K562 (cell line): ENCODE measurements at places on chromosomes 12 and 14.

- DNase-seq: no peak
These were observed 135.5 kb downstream of the PAWR start for GRCh38 chr12:79555028-79555925.

DNA sequence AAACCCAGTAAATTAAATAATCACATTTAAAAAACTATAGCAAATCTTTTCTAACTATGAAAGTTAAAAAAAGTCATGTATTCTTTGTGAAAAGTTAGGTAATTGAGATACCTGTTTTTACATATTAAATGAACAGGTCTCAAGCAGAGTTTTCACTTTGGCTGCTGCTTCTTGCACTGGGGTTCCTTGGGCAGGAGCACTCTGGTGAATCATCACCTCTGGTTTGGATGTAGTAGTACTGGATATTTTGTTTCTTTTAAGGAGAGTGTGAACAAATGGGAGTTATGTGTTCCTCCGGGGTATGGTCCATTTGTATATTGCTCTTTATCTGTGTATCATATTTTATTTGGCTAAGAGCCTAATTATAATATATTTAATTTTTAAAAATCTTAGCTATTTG lies 82.7 kb downstream of the FUT8 start:
- no peak for DNase-seq

- no peak for DNase-seq
These were observed 332.3 kb downstream of the TMEM121 start for GRCh38 chr14:105858676-105859025.

- no peak for DNase-seq
These were observed 53.3 kb downstream of the SPATS2 start for GRCh38 chr12:49420556-49420955.

DNA sequence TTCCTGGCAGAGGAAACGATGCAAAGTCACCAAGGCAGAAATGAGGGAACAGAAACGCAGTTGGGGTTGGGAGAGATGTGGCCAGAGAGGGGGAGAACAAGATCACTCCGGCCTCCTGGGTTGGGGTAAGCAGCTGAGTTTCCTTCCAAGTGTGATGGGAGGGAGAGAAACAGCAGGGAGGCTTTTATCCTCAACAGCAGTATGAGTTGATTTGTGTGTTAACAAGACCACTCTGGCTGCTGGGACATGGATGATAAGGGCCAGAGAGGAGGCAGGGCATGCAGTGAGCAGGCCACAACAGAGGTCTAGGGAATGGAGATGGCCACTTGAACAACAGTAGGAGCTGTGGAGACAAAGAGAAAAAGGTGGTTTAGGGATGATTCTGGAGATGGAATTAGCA lies 66.8 kb downstream of the GLRX5 start:
- peak; percentile 9 for DNase-seq

GRCh38 chr12:1949771-1950470 lies 31.5 kb upstream of the CACNA2D4 start:
- DNase-seq: no peak

GRCh38 chr12:57111031-57111734 lies at the start of gene STAT6:
STAT6 (minus strand) TSS chr12:57111362; CDS start chr12:57108278, 3,084 bp downstream.
- peak; percentile 68 for DNase-seq

DNA sequence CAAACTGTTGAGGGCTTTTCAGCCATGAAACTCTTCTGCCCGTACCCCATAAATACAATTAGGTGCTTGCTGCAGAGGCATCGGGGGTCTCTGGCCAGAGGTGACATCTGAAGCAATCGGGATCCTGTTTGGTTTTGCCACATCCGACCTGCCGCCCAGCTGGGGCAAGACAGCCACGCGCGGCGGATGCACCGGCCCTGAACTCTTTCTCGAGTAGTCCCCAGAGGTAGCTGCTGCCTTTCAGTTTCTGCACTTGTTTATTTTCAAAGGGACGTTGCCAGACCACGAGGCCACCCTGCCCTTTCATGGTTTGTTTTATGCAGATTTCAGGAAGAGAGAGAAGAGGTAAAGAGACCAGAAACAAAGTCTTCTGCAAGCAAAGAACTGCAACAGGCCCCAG lies 10.6 kb upstream of the MLXIP start:
- no peak for DNase-seq

- DNase-seq: no peak
These were observed 3.1 kb downstream of the DYNLL1 start for GRCh38 chr12:120498870-120499515.

- no peak for DNase-seq
These were observed 446.5 kb upstream of the MIS18BP1 start for GRCh38 chr14:45699471-45699870.

GRCh38 chr12:51388846-51389245 lies 2.4 kb downstream of the GALNT6 start:
- no peak for DNase-seq

DNA sequence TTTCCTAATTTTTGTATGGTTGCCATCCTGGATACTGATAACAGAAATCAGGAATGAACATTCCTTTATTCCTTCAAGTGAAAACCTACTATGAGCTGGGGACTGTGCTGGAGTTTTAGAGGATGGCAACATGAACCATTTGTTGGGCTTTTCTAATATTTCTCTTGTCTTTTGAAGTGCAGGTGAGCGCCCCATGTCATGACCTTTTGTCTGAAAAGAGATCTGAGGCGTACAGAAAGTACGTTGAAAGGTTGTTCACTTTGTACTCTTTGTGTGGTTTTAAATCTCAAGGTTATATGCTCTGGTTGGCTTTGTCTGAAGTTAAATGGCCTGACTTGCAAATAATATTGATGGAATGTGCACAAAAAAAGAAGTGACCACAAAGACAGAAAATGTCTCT lies 79.0 kb downstream of the GAS2L3 start:
- DNase-seq: no peak

- DNase-seq: no peak
These were observed 41.8 kb downstream of the DIO3 start for GRCh38 chr14:101603096-101603495.

GRCh38 chr14:69694730-69695281 lies 72.1 kb upstream of the SRSF5 start:
- no peak for DNase-seq
